ENCODE measurements at places on chromosomes 4 and X. TPM values are rescaled to one million over a fixed set of nuclear protein-coding genes. Genes with fewer than 3 reads are reported as not detected.

The CXCL13 gene
- total RNA-seq = not detected

The FATE1 gene
- total RNA-seq = not detected

The POU4F2 gene
- not detected for total RNA-seq

The PPP1R2C gene
- total RNA-seq = not detected

The TMPRSS11D gene
- not detected for total RNA-seq

The USP26 gene
- not detected for total RNA-seq

The MTMR1 gene
- total RNA-seq = 29.0 TPM

The C1GALT1C1 gene
- 16.2 TPM for total RNA-seq

The MSANTD1 gene
- 5.9 TPM for total RNA-seq

The GRIPAP1 gene
- 29.9 TPM for total RNA-seq

The DKK2 gene
- 3.1 TPM for total RNA-seq

The CYSLTR1 gene
- total RNA-seq = 1.2 TPM

The NPY5R gene
- total RNA-seq = 30.1 TPM

The NXF2 gene
- total RNA-seq = not detected

The ZDHHC15 gene
- 13.6 TPM for total RNA-seq

The PRDM8 gene
- 24.6 TPM for total RNA-seq

The KLB gene
- total RNA-seq = not detected

The TEX11 gene
- not detected for total RNA-seq

The SOX3 gene
- 5.6 TPM for total RNA-seq

The PDS5A gene
- 89.7 TPM for total RNA-seq

The HSD17B13 gene
- 0.47 TPM for total RNA-seq

The IL1RAPL2 gene
- 12.2 TPM for total RNA-seq

The COL25A1 gene
- total RNA-seq = 6.4 TPM

The CT55 gene
- not detected for total RNA-seq

The RRH gene
- total RNA-seq = not detected

The RS1 gene
- 0.16 TPM for total RNA-seq

The PCSK1N gene
- 48.7 TPM for total RNA-seq

The SYTL5 gene
- total RNA-seq = 4.4 TPM

The BGN gene
- 1.9 TPM for total RNA-seq

The MAMLD1 gene
- 0.94 TPM for total RNA-seq

The CENPVL2 gene
- total RNA-seq = 1.7 TPM
